Activated CD8-positive, alpha-beta memory T cell treated with anti-CD3 and anti-CD28 coated beads, Interleukin-2, amount 50 U/mL, for 4 hours (primary cell): ENCODE measurements at places on chromosomes 7 and 10.
A peak's percentile ranks its signal among the peaks of the same experiment; 100 is the strongest.

- DNase-seq: no peak
Observed at GRCh38 chr7:21169667-21170580, 258.0 kb upstream of the SP4 start.

GRCh38 chr10:102646610-102647442 is 2.5 kb downstream of the TRIM8 start:
- peak; percentile 52 for DNase-seq

DNA sequence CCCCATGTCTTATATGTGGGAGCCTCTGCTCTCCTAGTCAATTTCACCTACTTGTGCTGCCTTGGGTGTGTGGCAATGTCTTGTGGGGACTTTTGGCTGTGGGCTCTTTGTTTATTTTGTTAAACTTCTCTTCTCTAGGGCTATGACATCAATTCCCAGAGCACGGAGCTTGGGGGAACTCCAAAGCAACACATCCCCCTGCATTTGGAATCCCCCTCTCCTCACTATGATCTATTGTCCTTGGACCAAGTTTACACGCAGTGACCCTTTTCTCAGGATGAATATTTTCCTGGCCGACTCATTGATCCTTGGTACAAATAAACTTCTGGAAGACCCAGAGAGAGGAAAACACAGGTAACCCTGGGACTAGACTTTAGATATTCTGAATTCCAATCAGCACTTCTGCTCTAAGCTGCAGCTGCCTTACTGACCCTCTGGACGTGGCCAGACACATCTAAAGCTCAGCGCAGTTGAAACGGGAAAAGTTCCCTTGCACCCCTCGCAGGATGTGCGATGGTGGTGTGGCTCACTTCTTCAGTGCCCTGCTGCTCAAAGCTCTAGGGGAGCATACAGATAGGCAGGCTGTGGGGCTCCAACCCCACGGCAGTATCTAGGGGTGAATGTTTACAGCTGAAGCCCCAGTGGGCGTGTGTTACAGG is 110.8 kb downstream of the TMEM178B start:
- DNase-seq: no peak

DNA sequence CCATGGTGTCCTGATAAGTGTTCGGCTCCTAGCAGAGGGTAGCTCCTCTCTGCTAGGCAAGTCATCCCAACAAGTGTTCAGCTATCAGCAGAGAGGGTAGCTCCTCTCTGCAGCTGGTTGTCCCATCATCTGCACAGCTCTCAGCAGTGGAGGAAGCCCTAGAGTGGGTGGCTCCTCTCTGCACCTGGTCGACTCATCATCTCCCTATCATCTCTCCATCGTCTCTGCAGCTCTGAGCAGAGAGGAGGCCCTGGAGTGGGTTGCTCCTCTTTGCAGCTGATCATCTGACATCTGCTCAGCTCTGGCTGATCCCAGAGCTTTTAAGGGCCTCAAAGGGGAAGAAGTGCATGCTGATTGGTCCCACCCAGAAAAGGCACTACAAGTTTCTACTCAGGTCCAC is 199.9 kb upstream of the KMT2E start:
- DNase-seq: no peak

GRCh38 chr7:72053292-72053691 is 358.8 kb downstream of the CALN1 start:
- no peak for DNase-seq

- DNase-seq: no peak
Observed at GRCh38 chr7:55022002-55022985, 3.5 kb downstream of the EGFR start.

- DNase-seq: no peak
Observed at GRCh38 chr10:22557321-22557720, 157.1 kb downstream of the PIP4K2A start.
